Fibroblast of skin of right quadriceps (primary cell): ENCODE measurements at places on chromosomes 5 and 9.

DNA sequence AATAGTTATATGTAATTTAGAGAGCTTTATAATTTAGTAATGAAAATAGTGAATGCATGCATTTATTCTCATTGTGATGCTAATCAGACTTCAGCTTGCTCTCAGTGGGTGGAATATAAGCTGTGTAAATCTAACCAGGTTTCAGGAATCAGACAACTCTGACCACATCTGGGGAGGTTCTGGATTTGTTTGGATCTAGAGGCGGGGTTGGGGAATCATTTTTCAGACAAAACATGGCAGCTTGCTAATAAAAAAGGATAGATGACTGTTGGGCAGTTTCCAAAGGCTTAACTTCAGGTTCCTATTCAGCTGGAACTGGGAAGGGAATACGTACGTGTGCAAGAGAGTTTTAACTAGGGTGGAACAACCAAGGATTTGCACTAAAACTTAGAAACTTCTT is 43.2 kb upstream of the MAMDC2 start:
- no peak for DNase-seq

DNA sequence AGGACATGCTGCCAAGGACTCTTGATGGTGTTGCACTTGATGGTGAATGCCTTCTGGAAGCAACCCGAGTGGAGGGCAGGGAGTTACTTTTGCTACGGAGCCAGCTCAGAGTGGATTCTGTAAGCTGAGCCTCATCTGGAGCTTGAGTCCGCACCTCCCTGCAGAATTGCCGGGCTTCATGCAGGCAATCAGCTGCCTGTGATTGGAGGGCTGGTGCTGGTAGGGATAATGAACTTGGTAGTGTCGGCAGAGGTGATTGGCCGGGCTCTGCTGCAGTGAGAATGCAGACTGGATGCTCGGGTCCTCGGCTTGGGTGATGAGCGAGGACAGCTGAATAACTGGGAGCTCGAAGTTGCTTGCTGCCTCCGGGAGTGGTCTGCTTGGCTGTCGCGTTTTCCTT is 23.1 kb downstream of the SLC25A25 start:
- peak; percentile 85 for DNase-seq

DNA sequence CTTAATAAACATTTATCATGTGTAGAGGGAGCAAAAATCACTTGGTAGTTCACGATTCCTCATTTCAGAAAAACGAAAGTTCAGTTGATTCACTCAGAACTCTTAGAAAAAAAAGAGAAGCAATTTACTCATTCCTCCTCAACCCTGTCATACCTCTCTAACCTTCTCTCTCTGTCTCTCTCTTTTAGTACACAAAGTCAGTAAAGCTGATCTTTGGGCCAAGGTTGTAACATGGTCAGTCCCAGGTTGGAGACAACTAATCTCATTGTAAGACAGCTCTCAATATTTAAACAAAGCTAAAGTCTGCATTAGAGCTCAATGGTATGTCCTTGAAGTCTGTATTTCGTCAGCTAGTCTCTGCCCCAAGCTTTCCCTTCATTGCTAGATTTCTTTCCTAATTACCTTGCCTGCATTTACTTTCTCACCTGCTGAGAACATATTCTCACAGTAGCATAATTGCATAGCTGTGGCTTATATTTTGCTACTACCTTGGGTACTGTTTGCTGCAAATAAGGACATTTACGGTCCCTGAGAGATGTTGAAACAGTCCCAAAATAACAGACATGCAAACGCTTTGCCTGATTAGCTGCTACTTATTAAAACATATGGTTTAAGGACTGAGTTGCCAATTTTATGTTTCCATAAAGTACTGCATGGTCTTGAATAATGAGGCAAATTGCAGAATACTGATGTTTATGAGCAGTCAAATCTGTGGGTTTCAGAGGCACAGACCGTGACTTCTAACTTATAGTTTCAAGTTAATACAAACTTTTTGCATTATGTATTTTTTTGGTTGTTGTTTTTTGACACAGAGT is 138.3 kb downstream of the GPBP1 start:
- no peak for DNase-seq

- DNase-seq, result no peak
These were observed 30.9 kb downstream of the LNPEP start for GRCh38 chr5:96966801-96967200.

- DNase-seq, result no peak
These were observed 2.0 kb downstream of the GNG10 start for GRCh38 chr9:111663301-111663823.

GRCh38 chr9:14445946-14446345 is 132.0 kb upstream of the NFIB start:
- DNase-seq, result no peak

- DNase-seq, result no peak
These were observed 44.5 kb upstream of the SLC6A19 start for GRCh38 chr5:1156754-1157460.
